DMS79 treated with DMSO at 0.1 percent for 48 hours (cell line): ENCODE measurements at places on chromosomes 7 and 10.

- no peak for DNase-seq
Observed at GRCh38 chr10:66176772-66177171, 749.1 kb upstream of the LRRTM3 start.

- DNase-seq, result no peak
Observed at GRCh38 chr7:16298221-16298620, 123.1 kb downstream of the CRPPA start.

DNA sequence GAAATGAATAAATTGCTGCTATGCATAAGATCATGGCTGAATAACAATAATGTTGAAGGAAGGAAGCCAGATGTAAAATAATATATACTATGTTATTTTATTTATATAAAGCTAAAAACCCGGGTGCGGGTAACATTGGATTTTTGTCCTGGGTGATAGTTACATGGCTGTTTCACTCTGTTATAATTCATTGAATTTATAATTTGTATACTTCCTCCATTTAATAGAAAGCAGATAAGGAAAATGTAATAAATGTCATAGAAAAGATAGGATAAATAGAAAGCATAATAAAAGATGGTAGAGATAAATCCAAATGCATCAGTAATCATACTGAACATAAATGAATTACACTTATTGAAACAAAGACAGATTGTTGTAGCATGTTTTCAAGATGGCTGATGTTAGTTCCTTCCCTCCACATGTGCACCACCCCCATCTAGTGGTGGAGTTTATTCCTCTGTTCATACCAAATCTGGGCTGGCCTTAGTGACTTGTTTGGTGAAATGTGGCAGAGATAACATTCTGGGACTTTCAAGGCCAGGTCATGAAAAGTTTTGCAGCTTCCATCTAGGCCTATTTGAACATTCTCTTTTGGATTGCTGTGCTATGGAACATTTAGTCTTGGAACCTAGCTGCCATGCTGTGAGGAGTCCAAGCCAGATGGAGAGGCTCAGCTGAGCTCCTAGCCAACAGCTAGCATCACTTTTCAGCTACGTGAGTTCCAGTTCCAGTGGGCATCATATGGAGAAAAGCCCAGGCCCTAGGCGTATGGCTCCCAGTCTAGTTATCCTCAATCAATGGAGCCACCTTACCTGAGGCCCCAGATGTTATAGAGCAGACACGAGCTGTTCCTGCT lies 46.9 kb downstream of the AHCYL2 start:
- DNase-seq, result no peak

DNA sequence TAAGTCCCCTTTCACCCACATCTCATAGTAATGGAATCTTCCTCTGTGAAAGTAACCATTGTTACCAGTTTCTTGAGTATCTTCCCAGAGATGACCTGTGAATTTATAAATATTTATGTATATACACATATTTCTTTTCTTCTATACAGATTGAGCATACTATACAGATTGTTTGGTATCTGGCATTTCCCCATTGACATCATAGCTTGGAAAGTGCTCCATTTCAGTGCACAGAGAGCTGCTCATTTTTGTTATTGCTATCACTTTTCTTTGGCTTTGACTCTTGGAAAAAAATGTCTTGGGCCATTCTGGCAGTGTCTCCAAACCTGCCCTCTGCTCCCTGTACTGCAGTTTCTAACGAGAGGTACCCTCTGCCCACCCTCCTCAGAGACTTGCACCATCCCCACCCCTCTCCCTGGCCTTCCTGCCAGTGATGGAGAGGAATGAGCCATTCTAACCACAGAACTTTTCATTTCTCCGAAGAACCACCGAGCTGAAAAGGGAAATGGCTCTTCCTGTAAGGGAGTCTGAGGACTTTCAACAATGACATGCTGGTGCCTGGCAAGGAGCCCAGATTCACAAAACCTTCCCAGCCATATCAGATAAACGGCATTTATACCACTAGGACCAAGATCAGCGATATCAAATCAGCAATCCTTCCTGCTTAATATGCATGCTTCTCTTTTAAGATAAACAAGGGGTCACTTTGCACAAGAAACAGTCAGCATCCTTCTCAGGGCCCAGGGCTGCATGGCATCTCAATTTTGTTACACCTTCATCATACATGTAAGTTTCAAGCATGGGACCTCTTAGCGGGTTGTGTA lies 19.7 kb upstream of the CCSER2 start:
- peak; percentile 43 for DNase-seq

DNA sequence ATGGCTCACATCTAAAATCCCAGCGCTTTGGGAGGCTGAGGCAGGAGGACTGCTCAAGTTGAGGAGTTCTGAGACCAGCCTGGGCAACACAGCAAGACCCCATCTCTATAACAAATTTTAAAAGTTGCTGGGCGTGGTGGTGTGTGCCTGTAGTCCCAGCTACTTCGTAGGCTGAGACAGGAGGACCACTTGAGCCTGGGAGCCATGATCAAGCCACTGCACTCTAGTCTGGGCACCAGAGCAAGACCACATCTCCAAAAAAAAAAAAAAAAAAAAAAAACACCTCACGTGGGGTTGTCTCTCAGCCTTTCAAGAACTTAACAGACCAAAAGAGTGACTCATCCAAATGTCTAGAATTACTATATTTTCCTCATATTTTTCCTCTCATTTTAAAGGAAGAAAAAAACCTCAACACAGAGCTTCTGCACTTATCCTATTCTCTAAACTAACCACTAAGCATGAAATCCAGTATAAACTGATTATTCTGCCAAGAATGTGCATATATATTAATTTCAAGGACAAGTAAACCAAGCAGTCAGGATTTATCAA lies 46.3 kb downstream of the CUL2 start:
- no peak for DNase-seq

- no peak for DNase-seq
Observed at GRCh38 chr10:63627396-63627795, 106.2 kb downstream of the REEP3 start.

- DNase-seq, result no peak
Observed at GRCh38 chr10:128686630-128687278, 560.5 kb upstream of the MKI67 start.

DNA sequence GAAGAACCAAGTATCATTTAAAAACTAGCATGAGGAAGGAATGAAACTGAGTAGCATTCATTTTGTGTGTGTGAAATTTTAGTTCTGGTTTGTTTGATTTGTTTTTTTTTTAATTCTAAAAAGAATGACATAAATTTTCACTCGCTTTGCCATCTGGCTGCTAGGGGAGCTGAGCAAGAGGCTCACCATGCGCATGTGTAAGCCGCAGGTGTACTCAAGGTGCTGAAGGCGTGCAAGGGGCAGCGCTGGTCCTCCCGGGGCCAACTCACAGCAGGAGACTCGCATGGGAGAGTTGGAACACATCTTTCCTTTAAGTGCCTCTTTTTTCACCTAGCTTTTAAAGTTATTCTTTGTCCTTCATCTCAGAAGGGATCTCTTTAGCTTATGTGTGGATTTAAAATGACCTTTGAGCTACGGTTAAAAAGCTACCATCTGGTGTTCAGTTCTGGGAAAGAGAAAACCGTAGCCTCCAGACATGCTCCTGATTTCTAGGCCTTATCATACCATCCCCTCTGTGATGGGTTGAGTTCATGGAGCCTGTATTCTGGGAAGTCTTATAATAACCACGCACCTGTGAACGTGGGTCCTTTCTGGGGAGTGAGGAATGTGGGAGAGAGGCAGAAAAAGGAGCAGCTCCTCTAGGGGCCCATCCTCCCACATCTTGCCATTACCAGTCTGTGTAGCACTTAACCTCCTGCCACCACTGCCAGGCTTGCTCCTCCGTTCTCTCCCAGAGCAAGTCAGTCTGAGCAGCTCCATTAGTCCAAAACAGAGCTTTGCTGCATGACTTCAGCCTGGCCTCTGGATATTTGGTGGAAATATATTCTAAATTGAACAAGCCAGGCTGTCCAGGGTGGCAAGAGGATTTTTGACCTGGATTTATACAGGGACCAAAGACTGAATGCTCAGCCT lies 61.9 kb downstream of the KLHDC10 start:
- no peak for DNase-seq

GRCh38 chr7:2792856-2793487 lies 51.1 kb downstream of the GNA12 start:
- no peak for DNase-seq

DNA sequence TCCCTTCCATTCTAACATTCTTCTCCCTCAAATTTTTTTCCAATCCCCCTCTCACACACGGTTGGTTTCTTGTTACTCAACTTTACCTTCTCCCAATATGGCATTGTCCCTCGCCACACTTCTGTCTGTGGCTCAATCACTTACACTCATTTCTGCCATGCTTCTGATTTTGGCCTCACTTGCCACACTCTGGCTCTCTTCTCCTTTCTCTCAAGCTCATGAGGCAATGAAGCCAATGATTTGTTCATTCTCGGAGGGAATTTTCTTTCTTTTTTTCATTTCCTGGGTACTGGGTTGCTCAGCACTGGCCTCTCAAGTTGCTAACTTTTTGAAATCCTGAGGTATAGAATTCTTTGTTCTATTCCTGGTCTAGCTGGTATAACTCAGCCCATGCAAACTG lies 4.0 kb upstream of the MYOZ1 start:
- DNase-seq, result peak; percentile 80

DNA sequence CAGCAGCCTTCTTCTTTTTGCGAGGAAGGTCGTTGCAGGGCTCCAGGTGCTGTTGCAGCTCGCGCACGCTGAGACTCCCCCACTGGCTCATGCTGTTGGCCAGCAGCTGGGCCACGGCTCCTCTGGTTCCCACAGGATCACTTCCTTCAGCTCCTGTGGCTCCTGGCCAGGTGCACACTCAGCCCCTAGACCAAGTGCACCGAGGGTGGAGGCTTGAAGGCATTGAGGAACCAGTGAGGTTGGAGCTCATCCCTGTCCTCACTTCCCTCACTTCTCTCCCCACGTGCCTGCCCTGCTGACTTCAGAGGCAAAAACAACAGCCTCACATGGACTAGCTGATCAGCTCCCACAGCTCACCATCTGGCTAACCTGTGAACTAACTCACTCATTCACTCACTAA lies 46.2 kb upstream of the ADRB1 start:
- no peak for DNase-seq

DNA sequence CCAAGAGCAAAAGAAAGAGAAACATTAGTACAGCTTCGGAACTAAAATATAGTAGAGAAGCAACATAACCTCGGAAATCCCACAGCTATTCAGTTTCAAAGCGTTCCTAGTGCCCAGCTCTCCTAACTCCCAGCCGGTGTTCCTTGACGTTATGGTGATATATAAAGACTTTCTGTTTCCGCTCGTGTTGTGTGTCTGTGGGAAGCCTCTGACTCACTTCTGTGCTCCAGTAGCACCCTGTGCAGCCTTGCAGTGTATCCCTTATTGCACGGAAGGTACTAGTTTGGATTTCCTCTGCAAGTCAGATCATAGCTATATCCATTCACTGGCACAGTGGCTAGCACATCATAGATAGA lies 535 bp downstream of the ASAH2B start:
- no peak for DNase-seq

GRCh38 chr10:91007655-91008054 lies 86.8 kb upstream of the ANKRD1 start:
- no peak for DNase-seq

- DNase-seq, result peak; percentile 20
Observed at GRCh38 chr10:101485681-101486554, 102.1 kb downstream of the POLL start.

- DNase-seq, result no peak
Observed at GRCh38 chr10:75430000-75430763, 1.2 kb upstream of the LRMDA start.

GRCh38 chr7:116576350-116577319 lies 51.8 kb downstream of the CAV1 start:
- DNase-seq, result no peak
